ENCODE measurements at places on chromosomes 1 and 21.

- no peak for DNase-seq
Measured at GRCh38 chr1:187244623-187245022, 415.9 kb downstream of the PLA2G4A start.

DNA sequence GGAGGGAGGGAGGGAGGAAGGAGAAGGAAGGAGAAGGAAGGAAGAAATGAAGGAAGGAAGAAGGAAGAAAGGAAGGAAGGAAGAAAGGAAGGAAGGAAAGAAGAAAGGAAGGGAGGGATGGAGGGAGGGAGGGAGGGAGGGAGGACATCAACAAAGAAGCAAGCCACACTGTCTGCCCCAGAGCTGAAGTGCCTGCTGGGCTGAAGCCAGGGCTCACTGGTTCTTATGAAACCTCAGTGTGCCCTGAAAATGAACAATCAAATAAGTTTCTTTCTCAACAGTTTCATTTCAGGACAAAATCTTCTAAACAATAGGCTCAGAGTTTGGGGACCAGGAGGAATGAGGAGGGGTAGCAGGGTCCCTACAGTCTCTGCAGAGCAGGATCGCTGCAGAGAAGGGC is 21.1 kb downstream of the ARHGEF19 start:
- no peak for DNase-seq

DNA sequence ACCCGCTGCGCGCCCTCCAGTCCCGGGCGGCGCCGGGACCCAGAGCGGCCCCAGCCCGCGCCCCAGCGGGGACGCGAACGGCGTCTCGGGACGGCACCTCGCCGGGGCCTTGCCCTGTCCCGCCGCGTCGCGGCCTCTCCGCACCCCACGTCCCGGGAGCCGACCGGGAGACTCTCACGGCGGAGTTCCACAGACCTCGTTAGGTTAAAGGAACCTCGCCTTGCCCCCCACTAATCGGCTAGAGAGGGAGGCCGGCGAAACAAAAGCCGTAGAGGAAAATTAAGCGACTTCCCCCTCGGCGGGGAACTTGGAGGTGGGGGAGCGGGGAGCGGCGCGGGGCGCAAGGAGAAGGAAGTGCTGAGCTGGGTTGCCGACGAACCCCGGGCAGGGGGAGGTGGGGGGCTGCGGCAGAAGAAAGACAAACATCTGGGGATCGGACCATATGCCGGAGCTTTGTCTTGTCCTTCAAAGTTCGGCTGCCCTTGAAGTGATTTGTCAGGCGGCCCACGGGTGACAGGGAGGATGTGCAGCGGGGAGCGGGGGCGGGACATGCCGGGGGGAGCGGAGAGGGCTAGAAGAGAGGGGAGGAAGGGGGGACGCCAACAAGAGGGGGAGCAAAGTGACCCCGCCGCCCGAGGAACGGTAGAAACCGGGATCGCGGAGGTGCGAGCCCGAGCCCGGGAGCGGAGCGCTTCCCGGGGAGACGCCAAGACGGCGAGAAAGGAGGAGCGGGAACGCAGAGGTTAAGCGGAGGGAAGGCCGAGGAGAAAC is 120.0 kb upstream of the RRP15 start:
- peak; percentile 54 for DNase-seq

DNA sequence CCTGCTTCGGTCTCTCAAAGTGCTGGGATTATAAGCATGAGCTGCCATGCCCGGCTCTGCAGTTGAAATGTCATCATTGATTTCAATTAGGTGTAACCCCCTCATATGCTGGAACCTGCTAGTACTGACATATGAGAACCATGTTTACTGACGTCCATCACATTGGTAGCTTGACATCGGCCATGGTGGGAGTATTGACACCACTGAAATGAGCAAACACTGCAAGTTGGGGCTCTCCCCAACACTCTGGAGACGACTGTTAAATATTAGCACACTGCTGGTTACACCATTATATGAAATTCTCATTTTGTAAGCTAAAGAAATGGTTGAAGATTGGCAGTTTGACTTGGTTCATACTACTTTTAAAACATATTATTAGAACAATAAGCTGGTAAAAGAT is 63.7 kb downstream of the CNST start:
- no peak for DNase-seq

GRCh38 chr1:55064861-55065263 is 25.5 kb downstream of the PCSK9 start:
- DNase-seq = no peak

DNA sequence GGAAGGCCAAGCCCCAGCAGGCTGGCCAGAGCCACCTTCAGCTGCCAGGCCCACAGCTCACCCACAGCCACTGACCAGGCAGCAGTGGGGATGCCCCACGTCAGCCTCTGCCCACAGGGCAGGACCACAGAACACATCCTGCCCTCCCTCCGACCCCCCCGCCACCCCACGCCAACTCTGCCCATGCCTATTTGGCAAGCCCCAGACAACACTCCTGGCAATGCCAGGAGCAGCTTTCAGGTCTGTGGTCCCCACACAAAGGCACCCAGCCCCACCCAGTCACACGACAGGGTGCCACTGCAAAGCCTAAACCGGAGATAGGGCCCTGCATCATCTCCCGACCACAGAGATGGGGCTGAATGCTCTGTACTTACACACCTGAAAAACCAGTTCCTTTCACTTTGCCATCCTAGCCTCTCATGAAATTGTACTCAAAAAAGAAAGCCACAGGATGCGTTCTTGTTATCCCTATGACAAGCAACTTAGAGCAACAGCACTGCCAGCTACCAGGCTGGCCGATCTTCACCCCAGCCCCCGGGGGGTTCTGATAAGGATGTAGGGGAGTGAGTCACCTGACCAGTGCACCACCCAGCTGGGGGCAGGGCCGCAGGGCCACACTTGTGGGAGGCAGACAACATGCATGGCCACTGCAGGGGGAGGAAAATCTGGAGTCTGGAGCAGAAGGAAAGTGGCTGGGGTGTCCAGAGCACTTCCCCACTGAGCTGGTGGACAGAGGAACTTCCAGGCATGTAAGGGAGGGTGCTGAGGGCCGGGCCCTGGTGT is 36.2 kb downstream of the UBE2G2 start:
- DNase-seq = no peak

- no peak for DNase-seq
Measured at GRCh38 chr1:83750201-83750600, 248.7 kb downstream of the TTLL7 start.

DNA sequence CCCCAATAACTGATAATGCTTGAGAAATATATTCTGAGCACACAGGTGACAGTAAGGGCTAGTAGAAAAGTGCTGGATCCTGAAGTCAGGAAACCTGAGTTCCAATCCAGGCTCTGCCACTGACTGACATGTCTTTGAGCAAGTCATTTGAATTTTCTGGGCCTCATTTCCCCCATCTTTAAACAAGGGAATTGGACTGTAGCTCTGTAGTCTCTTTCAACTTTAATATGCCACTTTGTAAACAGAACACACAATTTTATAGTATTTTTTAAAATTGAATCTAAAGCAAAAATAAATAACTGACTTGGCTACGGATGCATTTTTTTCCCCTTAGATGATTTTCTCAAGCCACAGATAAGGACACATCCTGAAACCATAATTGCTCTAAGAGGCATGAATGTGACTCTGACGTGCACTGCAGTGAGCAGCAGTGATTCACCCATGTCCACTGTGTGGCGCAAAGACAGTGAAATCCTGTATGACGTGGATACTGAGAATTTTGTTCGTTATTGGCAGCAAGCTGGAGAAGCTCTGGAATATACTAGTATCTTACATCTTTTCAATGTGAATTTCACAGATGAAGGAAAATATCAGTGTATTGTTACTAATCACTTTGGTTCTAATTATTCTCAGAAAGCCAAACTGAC is 37.0 kb downstream of the LRIG2 start:
- no peak for DNase-seq

DNA sequence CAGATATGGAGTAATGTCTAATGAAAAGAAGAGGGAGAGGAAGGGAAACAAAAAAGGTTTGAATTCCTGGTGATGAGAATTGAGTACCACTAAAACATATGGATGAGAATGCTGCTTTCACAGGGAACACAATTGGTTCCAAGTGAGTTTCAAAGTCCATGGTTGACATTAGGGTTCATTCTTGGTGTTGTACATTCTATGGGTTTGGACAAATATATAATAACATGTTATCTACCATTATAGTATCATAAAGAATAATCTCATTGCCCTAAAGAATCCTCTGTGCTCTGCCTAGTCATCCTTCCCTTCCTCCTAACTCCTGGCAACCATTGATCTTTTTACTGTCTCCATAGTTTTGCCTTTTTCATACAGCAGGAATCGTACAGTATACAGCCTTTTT is 20.1 kb downstream of the TMCO1 start:
- no peak for DNase-seq

- DNase-seq = no peak
Measured at GRCh38 chr1:87143413-87144135, 185.1 kb upstream of the LMO4 start.

DNA sequence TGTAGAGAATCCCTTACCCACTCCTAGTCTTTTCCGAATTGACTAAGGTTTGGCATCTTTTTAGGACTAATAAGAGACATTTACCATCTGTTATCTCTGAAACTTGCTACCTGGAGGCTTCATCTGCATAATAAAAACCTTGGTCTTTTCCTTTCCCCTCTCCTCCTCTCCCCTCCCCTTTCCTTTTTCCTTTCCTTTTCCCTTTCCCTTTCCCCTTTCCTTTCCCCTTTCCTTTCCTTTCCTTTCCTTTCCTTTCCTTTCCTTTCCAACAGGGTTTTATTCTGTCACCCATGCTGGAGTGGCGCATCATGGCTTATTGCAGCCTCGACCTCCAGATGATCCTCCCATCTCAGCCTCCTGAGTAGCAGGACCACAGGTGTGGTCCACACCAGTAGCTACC is 195.7 kb downstream of the RYR2 start:
- no peak for DNase-seq

DNA sequence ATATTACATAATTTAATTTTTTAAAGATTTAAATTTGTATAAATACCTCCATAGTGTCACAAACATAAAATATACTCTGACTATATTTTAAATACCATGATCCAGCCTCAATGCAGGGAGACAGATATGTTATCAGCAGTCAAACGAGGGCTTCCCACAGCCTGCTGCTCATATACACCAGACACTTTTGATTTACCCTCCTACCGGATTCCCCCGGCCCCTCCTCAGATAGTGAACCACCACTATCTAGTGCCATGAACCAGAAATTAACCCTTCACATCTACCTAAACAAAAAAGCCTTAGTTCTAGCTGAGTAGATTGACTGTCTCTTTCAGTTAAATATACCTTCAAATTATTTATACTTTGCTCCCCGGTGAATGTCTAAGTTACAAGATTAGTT is 52.4 kb upstream of the C1orf53 start:
- no peak for DNase-seq

DNA sequence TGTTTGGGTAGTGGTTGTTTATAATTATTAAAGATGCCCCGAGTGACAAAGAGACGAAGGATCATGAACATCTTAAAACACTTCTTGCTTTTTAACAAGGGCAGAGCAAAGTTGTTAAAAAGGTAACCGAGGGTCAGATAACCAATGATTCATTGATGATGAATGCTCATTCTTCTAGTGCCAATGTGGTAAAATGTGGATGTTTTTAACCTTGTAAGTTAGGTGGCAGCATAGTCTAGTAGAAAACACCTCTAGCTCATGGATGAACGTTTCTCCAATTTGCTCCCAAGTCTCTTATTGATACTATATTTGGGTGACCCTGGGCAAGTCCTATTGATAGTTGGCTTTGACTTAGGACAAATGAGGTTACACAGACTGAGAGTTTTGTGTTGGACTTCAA is 167.9 kb downstream of the KIF26B start:
- DNase-seq = no peak

DNA sequence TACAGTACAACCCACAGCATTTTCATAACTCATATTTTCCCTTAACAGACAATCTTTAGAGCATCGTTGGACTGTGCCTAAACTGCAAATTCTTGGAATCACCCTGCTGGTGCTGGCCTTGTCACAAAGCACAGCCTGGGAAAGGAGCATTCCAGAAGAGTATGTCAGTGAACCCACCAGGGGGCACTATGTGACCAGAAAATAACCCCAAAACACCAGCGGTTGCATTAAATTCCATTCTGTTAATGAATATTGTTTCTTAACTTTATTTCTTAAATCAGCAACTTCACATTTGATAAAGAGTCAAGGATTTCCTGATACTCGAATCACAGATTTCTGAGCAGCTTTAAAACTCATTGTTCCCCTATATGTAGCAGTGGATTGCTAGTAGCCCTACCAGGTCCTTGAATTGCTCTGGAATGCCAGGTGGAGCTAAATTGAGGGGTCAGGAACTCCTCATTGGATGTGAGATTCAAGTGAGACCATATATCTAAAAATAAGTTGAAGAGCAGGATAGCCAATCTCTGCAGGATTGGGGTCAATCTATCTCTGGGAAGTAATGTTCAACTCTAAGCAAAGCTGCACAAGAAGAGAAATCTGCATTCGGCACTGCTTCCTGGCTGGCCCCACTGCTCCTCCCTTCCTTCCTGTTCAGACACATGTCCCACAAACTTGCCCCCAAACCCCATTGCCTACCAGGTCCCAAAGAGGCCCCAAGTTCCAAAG is 12.7 kb upstream of the RAB4A start:
- DNase-seq = peak; percentile 70

DNA sequence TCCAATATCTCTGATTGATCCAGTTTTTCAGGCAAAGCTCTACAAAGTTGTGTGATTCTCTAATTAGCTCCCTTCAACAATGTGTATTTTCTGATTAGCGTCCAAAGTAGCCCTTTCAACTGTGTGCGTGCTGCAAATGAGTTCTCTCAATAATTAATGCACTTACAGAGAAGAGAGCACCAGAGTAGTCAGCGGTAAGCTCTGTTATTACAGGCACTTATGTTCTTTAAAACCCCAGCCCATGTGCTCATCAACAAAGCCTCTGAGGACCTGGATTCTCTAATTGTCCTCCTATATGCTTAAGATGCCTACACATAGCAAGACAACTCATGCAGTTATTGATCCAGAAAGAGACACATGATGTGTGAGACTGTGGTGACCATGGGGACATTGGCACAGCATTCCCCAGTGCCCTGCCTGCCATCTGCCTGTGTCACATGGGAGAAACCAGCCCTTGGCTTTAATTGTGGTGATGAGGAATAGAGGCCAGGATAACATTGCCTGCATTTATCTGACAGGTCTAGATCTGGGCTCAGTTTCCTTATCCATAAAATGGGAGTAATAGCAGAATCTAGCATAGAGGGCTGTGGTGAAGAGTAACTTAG is 151.7 kb downstream of the PCP4 start:
- no peak for DNase-seq
